ENCODE measurements at places on chromosomes 4 and X. TPM values are rescaled to one million over a fixed set of nuclear protein-coding genes. Genes with fewer than 3 reads are reported as not detected.
A peak's percentile ranks its signal among the peaks of the same experiment; 100 is the strongest.

Gene POU3F4
- not detected for total RNA-seq

Gene AFF2
- 2.5 TPM for total RNA-seq

Gene PDE6B
- 0.27 TPM for total RNA-seq

Gene OTC
- 30.5 TPM for total RNA-seq

Gene HERC3
- 61.6 TPM for total RNA-seq

Gene GK
- total RNA-seq = 53.6 TPM

Gene VCX2
- not detected for total RNA-seq

Gene SPANXN1
- total RNA-seq = not detected

Gene KLHL34
- total RNA-seq = 5.8 TPM

Gene MTMR8
- total RNA-seq = 9.9 TPM

- H3K4me3 ChIP-seq = no peak overlapping the region
- no peaks in the 10 kb centered on the region for H3K4me1 ChIP-seq
- H3K27ac ChIP-seq = no peak overlapping the region
- no peaks in the 10 kb centered on the region for H3K36me3 ChIP-seq
- H3K27me3 ChIP-seq = no peaks in the 10 kb centered on the region
Measured at GRCh38 chrX:69424161-69424560, 80.0 kb upstream of the NALF2 start.

GRCh38 chrX:150954951-150955350, 28.2 kb upstream of the HMGB3 start:
- H3K4me1 ChIP-seq = no peaks in the 10 kb centered on the region
- no peak for DNase-seq
- H3K4me3 ChIP-seq = no peak overlapping the region

GRCh38 chr4:1042352-1043055, 31.1 kb downstream of the FGFRL1 start:
- no peaks in the 10 kb centered on the region for H3K27me3 ChIP-seq
- no peaks in the 10 kb centered on the region for H3K36me3 ChIP-seq
- no peak overlapping the region for H3K27ac ChIP-seq

DNA sequence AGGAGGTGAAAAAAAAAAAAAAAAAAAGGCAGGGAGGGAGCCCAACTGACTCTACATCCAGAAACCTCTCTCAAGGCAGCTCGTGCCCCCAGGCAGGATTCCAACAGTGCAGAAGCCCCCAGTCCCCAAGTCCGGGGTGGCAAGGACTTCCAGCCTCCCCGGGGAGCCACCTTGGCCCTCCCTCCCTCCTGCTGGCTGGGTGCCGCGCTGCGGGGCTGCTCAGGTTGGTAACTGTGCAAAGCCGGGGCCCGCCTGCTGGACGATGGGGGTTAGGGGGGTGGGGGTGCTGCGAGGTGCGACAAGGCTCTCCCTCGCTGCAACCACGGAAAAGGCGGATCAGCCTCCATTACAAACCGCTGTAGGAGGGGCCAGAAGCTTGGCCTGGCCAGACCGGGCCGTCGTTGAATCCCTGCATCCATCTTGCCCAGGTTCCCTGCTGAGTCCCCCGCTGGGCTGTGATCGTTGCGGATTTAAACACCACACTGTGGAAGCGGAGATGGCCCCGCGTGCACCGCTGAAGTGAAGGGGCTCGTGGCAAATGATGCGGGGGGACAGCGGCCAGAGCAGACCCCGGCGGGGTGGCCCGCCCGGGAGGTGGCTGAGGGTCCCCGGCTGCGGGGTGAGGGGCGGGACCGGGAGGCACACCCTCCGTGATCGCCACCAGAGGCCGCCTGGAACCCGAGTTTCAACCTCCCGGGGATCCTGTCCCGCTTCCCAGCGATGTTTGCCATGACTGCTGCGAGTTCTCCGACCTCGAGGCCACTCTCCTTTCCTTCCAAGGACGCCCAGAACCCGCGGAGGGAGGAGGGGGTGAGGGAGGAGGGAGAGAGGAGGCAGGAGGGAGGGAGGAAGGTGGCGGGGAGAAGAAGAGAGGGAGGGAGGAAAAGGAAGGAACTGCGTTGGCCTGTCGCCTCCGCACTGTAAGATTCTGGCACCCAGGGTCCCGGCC, 58.0 kb upstream of the DDX3X start:
- peak; percentile 77 for DNase-seq
- H3K27ac ChIP-seq = peak overlapping the region; percentile 57

DNA sequence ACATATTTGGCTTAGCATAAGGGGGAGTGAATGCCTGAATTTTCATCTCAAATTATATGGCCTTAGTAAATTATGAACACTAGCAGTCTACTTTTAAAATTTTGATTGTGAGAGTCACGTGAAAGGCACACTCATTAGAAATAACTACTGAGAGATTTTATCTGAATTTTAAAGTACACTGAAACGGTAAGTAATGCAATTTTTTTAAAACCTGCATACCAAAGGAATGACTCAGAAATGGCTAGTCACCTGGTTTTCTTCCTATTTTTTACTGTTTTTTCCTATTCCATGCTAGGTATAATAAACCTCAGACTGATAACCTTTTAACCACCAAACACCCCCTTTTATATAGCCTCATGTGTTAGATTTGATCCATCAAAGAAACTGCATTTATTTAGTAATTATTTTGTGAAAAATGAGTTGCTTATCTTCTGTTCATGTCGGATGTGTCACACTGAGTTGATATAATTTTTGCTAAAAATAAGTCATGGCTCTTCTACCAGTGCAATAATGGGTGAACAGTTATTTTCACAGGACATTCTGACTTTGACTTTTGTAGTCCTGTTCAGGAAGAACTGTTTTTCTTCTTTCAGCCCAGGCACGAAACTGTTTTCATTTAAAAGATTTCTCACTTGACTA, 40.4 kb downstream of the CPEB2 start:
- H3K4me1 ChIP-seq = no peaks in the 10 kb centered on the region
- H3K4me3 ChIP-seq = no peak overlapping the region
- H3K27me3 ChIP-seq = no peaks in the 10 kb centered on the region
- no peaks in the 10 kb centered on the region for H3K36me3 ChIP-seq
- DNase-seq = no peak

DNA sequence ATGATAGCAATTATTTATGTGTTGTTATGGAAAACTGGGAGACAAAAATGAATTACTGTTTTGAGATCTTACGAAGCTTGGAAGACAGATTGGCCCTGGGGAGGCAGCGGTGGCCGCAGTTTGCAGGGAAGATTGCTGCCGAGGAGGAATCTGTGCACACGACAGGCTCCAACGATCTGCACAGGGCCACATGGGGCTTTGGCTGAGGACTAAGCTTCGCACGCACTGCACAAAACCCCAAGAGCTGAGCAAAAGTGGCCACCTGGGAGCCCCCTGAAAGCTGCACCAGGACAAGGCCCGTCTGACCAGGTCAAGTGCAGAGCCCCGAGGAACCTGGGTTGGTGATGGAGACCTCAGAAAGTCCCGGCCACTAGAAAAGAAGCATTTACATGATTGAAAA, 5.2 kb upstream of the PDE6B start:
- H3K4me1 ChIP-seq = no peaks in the 10 kb centered on the region
- H3K4me3 ChIP-seq = no peak overlapping the region
- no peaks in the 10 kb centered on the region for H3K27me3 ChIP-seq
- peak; percentile 19 for DNase-seq

GRCh38 chrX:68387776-68388175, 45.5 kb downstream of the OPHN1 start:
- H3K36me3 ChIP-seq = no peaks in the 10 kb centered on the region
- H3K4me1 ChIP-seq = no peaks in the 10 kb centered on the region
- H3K27me3 ChIP-seq = no peaks in the 10 kb centered on the region
- H3K4me3 ChIP-seq = no peak overlapping the region
- H3K27ac ChIP-seq = no peak overlapping the region

DNA sequence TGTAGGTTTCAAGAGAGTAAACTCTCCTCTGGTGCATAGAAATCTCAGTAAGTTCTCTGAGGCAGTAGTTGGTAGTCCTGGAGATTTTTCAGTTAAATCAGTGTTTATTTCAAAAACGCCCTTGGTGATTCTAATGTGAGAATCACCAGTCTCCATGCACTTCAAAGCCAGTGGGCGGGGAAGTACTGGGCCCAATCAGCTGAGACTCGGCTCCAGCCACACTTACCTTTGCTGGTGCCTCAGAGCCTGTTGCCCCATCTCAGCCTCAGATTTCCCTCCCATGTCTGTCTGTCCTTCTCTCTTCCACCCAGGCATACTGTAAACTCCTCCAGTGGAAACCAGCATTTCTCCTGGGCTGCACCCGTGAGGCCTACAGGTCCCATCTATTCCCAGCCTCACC, 7.4 kb upstream of the MGST2 start:
- H3K36me3 ChIP-seq = no peaks in the 10 kb centered on the region
- no peak overlapping the region for H3K4me3 ChIP-seq
- no peaks in the 10 kb centered on the region for H3K27me3 ChIP-seq
- no peak for DNase-seq

DNA sequence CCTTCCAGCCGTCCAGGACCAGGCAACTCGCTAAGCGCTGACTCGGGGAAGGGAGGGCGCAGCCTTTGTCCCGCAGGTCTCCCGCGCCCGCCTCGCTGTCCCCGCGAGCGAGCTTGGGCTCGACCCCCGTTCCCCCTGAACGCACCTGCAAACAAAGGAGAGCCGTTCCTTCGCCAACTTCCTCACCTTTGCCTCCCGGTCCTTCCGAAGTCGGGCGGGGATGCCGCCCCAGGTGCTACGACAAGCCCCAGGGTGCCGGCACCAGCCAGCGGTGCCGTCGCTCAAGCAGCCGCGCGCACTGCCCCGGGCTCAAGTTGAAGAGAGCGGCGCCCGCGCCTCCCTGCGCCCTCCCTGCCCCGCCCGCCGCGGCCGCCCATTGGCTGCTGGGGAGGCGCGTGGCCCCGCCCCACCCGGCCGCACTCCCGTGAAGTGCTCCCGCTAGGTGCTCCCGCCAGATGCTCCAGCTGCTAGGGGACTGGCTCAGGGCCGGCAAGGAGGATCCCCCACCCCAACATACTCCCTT, 107.1 kb downstream of the NSUN7 start:
- H3K4me3 ChIP-seq = peak overlapping the region; percentile 39
- H3K4me1 ChIP-seq = peaks cover 9% of the 10 kb centered on the region
- DNase-seq = peak; percentile 69

GRCh38 chr4:5784960-5785611, 74.1 kb downstream of the EVC start:
- H3K4me1 ChIP-seq = no peaks in the 10 kb centered on the region
- H3K36me3 ChIP-seq = no peaks in the 10 kb centered on the region
- no peaks in the 10 kb centered on the region for H3K27me3 ChIP-seq
- no peak for DNase-seq
- no peak overlapping the region for H3K4me3 ChIP-seq

- H3K27me3 ChIP-seq = no peaks in the 10 kb centered on the region
- no peaks in the 10 kb centered on the region for H3K36me3 ChIP-seq
- H3K27ac ChIP-seq = no peak overlapping the region
- no peak for DNase-seq
- H3K4me3 ChIP-seq = no peak overlapping the region
Measured at GRCh38 chrX:101117701-101118100, 19.7 kb downstream of the CENPI start.

GRCh38 chrX:128891554-128891953, 631.7 kb downstream of the SMARCA1 start:
- no peak overlapping the region for H3K27ac ChIP-seq
- H3K4me3 ChIP-seq = no peak overlapping the region
- no peaks in the 10 kb centered on the region for H3K4me1 ChIP-seq

- DNase-seq = no peak
- no peak overlapping the region for H3K4me3 ChIP-seq
- no peak overlapping the region for H3K27ac ChIP-seq
- no peaks in the 10 kb centered on the region for H3K36me3 ChIP-seq
Measured at GRCh38 chrX:136750364-136750763, 30.4 kb downstream of the ARHGEF6 start.

DNA sequence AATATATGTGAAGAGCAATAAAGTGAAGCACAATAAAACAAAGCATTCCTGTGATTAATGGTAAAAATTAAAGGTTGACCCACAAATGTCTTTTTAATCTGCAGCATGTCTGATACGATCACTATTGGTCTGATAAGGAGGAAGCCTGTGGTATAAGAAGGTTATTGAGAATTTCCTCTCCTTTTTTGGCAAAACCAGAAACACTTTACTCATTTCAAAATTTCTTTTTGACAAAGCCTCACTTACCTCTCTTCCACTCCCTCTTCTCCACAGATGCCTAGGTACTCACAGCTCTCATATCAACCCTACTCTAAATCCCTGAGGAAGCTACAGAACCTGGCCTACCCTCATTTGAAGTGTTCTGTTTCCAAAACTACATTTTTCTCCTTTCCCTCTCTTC, 56.1 kb downstream of the TSPAN5 start:
- H3K36me3 ChIP-seq = no peaks in the 10 kb centered on the region
- no peaks in the 10 kb centered on the region for H3K27me3 ChIP-seq
- no peaks in the 10 kb centered on the region for H3K4me1 ChIP-seq
- H3K4me3 ChIP-seq = no peak overlapping the region
